ENCODE measurements at places on chromosomes 2 and 18.

- DNase-seq = no peak
Observed at GRCh38 chr18:318791-319291, 51.0 kb upstream of the THOC1 start.

- DNase-seq = no peak
Observed at GRCh38 chr2:168253379-168253778, 6.0 kb upstream of the STK39 start.

DNA sequence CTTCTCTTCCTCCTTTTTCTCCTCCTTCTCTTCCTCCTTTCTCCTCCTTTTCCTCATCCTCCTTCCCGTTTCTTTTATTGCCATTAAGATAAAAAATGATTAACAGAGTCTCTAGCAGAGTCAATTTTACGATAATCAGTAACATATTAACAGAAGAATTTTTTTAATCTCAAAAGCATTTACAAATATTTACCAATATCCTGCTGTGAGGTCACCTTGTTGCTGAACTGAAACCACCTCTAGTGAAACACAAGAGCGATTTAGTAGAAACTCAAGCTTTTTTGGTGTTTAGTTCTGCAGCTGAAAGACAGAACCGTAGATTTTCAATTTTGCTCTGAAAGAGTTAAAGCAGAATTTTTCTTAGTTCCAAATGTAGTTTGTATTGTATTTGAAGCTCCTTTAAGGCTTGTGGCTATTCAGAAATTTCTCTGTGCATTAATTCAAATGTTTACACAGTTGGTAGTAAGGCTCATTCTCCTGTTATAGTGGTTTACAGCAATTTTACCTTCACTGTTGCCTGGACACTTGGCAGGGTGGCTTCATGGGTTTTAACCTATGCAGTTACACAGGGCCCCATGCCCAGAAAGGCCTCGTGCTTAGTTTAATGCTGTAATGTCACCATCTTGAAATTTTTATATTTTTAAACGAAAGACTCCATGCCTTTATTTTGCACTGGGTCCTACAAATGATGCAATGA, 1106.6 kb upstream of the FAM98A start:
- no peak for DNase-seq

GRCh38 chr2:238381341-238382115, 45.2 kb upstream of the ASB1 start:
- DNase-seq = no peak

DNA sequence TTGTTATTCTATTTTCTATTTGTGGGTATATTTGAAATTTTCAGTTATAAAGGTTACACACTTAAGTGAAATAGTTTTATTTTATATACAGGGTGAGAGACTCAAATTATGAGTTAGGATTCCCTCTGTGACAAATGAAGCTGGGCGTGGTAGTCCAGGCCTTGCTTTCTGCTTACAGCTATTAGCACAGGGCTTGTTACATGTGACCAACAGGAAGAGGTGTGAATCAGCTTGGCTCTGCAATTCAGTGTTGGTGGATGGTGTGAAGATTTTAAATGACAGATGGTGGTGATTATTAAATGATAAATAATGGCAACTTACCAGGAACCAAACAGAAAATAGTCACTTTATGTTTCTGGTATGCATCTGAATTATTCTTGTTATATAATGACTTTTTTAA, 64.4 kb upstream of the NOSTRIN start:
- no peak for DNase-seq

GRCh38 chr2:209600341-209601171, 171.1 kb upstream of the UNC80 start:
- DNase-seq = no peak

GRCh38 chr2:224816816-224817215, 100.7 kb upstream of the CCDC195 start:
- peak; percentile 84 for DNase-seq

DNA sequence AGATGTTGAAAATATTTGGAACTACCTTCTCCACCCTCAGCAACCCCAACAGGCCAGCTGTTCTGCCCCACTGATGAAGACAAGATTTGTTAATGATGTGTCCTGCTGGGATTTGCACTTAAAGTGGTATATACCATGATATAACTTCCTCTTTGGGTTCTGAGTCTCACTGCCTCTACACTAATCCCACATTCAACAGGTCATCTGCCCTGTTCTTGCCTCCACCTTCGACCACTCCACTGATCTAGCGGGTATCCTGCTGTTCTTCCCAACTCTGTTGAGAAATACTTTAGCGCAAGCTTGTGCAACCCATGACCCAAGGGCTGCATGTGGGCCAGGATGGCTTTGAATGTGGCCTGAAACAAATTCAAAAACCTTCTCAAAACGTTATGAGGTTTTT, 72.7 kb downstream of the LRP1B start:
- DNase-seq = no peak

- DNase-seq = no peak
Observed at GRCh38 chr2:29397713-29398112, 282.5 kb downstream of the CLIP4 start.

DNA sequence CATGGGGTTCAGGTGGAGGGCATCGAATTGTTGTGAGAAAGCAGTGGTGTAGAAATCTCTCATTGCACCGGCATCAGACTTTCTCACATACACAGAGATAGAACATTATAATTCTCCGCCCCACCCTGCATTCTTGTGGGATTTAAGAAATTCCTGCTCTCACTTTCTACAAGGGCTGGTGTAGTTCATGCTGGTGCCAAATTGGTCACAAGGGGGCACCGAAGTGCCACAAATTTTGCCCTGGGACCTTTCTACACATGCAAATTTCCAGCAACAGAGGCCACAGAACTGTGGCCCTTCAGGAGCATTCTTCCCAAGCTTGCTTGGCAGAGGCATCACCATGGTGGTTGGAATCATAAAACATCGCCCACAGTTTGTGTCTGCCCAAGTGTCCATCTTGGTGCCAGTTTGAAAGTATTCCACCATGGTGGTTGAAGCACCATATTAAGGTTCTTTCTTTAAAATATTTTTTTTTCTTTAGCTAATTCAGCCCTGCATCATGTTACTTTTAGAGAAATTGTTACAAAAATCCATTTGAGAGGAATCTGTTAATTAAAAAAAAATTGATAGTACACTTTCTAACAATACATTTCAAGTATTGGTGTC, 521.2 kb upstream of the FANCL start:
- peak; percentile 77 for DNase-seq

DNA sequence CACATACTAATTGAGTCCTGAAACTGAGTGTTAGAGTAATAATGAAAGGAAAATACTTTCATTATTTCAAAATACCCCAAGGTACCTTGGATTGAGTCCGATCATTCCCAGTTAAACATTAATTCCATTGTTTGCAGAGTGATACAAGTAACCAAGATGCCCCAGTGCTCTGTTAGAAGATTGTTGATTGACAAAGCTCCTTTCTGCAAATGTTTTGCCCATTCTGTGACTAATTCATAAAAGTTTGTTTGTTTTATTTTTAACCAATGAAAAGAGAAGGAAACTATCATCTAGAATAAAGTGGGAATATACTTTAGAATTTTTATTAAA, 124.0 kb downstream of the GULP1 start:
- no peak for DNase-seq

- DNase-seq = peak; percentile 27
Observed at GRCh38 chr2:215363039-215363438, 51.2 kb downstream of the ATIC start.

GRCh38 chr2:200575957-200576356, 9.9 kb upstream of the AOX1 start:
- peak; percentile 22 for DNase-seq

DNA sequence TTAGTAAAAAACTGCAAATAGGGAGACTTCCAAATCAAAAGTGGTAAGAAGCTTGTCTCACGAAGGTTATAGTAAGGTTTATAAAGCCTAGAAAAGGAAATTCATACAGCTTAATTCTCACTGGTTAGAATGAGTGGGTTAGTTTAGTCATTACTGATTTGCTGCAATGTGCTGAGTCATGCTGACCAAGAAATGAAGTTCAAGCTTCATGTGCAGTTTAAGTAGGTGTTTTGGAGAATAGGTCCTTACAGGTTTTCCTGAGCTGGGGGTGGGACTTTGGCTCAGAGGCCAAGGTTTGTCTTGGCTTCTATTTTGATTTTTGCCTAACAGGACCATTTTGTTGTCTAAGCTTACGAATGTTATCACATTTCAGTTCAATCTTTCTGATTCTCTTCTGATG, 15.1 kb downstream of the CLIP4 start:
- DNase-seq = peak; percentile 82

DNA sequence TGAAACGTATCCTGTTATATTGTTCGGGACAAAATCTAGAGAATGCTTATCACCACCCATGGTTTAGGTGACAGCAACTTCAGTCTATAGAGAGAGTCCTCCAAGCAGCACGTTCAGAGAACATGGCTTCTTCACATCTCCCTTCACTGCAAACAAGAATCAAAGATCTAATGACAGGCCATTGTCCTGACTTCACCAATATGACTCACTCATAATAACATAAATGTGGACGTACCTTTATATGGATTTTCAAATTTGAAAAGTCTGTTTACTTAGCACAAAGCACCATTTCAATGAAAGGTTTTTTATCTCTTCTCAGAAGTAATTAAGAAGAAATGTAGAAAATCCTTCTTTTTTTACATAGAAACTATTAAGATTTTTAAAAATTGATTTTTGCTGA, 46.7 kb downstream of the KLF7 start:
- DNase-seq = no peak

- DNase-seq = peak; percentile 97
Observed at GRCh38 chr2:42964439-42965083, 172.2 kb upstream of the HAAO start.

GRCh38 chr2:15242936-15243461, 318.1 kb downstream of the NBAS start:
- DNase-seq = no peak

GRCh38 chr2:191246820-191247380, 1.7 kb downstream of the MYO1B start:
- peak; percentile 40 for DNase-seq

- peak; percentile 61 for DNase-seq
Observed at GRCh38 chr18:13611142-13611600, 115.2 kb downstream of the FAM210A start.

DNA sequence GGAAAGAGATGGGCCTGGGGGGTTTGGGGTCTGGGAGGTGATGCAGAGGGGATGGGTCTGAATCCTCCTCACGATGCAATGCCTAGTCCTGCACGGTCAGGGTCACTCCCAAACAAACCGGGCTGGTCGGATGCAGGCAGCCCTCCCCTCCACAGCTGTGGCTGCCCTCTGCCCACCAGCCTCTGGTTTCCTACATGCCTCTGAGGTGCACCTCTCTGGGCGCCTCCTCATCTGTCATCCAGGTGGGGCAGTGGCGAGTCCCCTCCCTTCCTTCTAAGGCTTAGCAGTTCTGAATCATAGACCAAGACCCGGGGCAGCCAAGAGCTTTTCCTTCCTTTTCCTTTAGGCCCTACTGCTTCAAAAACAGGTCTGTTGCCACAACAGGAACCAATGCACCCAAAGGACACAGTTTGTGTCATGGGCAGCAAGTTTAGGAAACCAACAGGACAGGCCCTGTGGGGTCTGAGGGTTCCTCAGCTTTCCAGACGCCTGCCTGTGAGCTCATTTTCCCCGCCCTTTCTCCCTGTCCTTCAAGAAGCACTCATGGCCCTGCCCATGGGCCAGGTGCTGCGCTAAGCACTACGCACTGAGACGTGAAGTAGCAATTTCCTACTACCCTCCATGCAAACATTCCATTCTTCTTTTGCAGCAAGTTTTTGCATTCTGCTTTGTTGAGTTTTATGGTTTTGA, 6.5 kb upstream of the MAL start:
- no peak for DNase-seq

GRCh38 chr18:9608298-9608697, 6.1 kb downstream of the PPP4R1 start:
- DNase-seq = no peak
